ENCODE measurements at places on chromosomes 6 and 20.

- no peak for DNase-seq
These were observed 6.5 kb downstream of the PHIP start for GRCh38 chr6:79071547-79071946.

GRCh38 chr6:39790772-39791171 lies 1.4 kb upstream of the DAAM2 start:
- no peak for DNase-seq

DNA sequence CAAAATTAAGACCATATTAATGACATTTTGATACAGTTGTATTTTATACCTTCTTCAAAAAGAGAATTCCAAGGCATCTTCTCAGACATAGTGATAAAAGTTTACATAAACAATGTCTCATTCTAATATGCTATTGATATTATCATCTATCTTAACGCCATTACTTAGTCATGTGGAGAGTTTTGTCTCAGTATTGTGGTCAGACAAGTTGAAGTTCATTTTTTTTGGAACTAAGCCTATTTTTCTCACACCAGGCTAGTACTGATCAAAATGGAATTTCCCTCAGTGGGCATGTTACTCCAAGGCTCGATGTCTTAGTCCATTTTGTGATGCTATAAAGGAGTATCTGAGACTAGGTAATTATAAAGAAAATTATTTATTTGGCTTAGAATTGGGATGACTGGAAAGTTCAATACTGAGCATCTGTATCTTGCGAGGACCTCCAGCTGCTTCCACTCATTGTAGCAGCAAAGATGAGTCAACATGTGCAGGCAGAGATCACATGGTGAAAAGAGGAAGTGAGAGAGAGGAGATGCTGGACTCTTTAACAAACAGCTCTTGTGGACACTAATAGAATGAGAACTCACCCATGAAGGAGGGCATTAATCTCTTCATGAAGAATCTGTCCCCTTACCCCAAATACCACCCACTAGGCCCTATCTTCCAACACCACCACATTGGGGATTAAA lies 825.5 kb upstream of the MANEA start:
- no peak for DNase-seq

DNA sequence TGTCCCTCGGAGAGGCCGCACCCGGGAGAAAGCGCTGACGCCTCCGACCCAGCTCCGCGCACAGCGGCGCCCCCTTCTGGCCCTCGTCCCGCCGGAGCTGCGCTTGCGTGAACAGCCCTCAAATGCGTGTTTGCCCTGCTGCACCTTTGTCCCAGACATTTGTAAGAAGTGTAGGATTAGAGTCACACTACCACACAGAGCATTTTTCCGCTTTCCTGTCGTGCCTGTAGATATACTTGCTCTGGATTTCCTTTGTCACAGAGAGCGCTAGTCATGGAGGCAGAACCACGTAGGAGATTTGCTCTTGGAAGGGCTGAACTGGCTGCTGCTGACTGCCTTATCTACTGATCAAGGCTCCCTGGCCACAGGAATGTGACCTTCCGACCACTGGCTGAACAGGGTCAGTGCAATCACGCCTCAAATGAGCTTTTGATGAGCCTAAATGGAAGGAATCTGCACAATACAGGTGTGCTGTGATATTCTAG lies 62.3 kb downstream of the PAX1 start:
- no peak for DNase-seq

DNA sequence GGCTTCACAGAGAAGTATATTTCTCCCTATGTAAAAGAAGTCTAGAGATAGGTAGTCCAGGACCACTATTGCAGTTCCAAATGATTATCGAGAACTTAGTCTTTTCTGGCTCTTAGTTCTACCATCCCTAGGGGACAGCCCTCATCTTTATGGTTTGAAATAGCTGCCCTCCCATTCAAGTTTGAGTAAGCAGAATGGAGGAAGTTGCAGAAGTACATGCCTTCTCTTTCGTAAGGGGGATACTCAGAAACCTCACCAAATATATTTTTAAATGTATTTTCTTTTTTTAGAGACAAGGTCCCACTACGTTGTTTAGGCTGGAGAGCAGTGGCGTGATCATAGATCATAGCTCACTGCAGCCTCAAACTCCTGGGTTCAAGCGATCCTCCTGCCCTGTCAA lies 236.8 kb upstream of the RREB1 start:
- DNase-seq, result no peak

DNA sequence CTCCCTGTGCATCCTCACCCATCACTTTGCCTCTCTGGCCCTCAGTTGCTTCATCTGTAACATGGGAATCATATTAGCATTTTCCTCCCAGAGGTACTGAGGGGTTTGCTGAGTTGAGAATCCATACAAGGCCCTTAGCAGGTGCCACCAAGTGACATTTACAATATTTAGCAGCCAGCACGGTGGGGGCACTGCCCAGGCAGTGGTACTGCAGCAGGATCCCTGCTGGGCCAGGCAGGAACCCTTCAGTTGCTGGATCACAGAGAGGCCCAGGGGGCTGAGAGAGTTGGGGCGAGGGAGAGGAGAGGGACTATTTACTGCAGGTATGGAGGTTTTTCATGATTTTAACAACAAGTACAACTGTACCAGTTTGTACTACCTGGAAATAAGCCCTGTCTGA lies 65.9 kb downstream of the CDH22 start:
- no peak for DNase-seq

DNA sequence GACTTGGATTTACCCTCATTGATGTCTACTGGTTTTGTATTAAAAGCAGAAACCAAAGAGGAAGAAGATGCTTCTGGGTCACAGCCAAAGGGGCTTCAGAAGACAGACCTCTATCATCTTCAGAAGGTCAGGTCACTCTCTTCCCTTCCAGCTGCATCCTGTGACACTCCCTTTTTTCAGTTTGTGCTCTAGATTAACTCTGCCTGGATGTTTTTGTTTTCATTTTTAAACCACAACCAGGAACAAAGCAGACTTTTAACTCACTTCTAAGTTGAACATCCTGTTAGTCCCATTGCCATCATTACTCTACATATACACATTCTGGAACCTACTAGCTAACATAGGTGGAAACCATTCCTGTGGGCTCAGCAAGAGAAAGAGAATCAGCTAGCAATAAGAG lies 45.2 kb downstream of the AKIRIN2 start:
- no peak for DNase-seq

DNA sequence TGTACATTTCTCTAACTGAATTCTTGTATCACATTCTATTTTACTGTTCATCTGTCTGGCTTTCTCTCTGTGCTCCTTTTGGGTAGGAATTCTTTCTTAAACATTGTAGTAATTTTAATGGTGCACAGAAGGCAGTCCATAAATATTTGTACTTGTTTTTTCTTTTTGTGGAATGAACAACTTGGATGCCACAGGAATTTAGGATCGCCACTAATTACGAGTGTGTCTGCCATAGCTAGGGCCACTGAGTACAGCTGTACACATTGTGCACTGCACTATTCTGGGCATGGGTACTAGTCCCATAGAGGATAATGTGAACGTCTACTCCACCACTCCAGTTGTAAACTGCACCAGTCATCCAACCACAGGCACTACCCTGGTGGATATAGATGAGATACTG lies 39.3 kb upstream of the TMEM200A start:
- DNase-seq, result no peak

DNA sequence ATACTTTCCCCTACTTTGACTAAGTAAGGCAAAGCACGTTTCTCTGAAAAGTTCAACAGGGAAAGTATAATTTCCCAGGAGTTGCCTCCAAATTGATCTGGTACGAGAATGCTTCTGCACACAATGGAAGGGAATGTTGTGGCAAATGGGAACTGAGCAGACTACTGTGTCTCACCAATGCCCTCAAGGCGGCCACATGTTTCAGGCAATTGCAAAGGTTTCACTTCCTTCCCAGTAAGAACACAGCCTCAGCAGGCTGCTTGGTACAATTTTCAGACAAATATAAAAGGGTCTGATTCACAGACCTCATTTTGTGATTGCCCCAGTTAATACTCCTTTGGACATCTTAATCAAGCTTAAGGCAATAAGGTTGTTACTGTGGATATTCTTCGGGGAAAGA lies 71.2 kb downstream of the KIAA0319 start:
- no peak for DNase-seq

DNA sequence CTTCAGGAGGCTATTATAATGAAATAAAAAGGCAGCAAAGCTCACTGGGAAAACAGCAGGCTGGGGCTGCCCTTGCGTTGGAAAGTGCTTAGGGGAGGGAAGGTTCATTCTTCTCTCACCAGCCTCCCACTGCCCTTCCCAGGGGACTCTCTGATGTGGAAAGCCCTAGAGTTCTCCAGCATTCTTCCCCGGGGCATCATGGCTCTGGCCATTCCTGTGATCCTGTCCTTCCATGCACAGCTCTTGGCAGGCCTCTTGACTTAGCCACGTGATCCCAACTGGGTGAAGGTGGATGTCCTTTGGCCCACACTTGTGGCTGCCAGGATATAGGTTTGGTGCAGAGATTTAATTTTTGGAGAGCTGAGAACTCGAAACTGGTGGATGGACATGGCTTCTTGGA lies 58.0 kb upstream of the ZNF831 start:
- DNase-seq, result no peak

GRCh38 chr6:161671117-161671516 lies 397.3 kb upstream of the AGPAT4 start:
- DNase-seq, result no peak

DNA sequence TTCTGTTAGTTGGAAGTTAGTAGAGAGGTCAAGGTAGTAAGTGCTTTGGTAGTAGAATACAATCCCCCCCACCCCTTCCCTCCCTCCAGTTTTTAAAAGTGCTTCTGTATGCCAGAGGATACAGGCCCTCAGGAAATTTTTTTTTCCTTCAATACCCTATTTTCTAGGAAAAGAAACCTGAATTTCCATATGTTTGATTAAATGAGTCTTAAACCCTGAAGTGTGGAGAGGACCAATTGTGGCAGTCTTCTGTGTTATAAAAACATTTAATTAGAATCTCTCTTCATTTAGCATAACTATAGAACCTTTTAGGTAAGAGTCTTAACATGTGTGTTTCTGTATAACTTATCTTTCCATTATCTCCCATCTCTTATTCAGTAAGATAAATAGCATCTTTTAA lies 59.5 kb downstream of the ZNF292 start:
- no peak for DNase-seq

- no peak for DNase-seq
These were observed 976.1 kb upstream of the MAP3K7 start for GRCh38 chr6:91562955-91563354.

GRCh38 chr6:167588920-167589614 lies 237.6 kb upstream of the AFDN start:
- DNase-seq, result no peak

GRCh38 chr20:58716476-58717277 lies 24.1 kb downstream of the NPEPL1 start:
- DNase-seq, result no peak

DNA sequence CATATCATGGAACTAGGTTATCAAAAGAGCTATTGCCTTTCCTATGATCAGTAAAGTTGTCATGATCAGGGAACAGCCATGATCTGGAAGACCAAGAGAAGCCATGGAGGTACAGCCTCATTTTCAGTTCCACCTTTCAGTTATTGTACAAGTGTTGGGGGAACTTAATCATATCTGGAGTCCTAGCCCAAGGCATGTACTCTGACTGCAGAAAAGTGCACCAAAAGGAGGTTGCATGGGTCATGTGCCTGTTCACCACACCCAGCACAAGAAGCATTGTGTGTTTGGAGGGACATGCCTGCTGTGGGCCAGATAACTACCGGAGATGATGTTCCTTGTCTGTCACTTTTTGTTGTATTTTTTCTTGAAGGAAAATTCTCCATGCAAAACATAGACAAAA lies 185.8 kb upstream of the MAN1A1 start:
- DNase-seq, result no peak

DNA sequence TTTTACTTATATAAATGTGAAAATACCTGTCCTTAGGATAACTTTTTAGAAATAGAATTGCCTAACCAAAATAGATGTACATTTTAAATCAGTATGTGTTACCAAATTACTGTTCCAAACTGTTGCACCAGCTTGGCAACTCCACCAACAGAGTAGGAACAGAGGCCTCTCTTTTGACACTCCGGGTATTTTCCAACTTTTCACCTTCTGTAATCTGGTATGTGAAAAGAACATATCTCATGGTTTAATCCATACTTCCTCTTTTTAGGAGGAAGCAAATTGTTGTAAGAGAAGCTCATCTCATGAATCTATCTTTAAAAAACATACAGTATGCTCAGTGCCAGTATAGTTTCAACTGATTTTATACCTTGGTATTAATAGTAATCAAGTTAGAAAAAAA lies 24.9 kb downstream of the RNF144B start:
- no peak for DNase-seq

- DNase-seq, result no peak
These were observed 10.4 kb downstream of the CD40 start for GRCh38 chr20:46128310-46129151.

- DNase-seq, result no peak
These were observed 71.1 kb downstream of the HDDC2 start for GRCh38 chr6:125230674-125231073.

All from GDM1 (cell line).